ENCODE measurements at places on chromosomes 1 and 21.

DNA sequence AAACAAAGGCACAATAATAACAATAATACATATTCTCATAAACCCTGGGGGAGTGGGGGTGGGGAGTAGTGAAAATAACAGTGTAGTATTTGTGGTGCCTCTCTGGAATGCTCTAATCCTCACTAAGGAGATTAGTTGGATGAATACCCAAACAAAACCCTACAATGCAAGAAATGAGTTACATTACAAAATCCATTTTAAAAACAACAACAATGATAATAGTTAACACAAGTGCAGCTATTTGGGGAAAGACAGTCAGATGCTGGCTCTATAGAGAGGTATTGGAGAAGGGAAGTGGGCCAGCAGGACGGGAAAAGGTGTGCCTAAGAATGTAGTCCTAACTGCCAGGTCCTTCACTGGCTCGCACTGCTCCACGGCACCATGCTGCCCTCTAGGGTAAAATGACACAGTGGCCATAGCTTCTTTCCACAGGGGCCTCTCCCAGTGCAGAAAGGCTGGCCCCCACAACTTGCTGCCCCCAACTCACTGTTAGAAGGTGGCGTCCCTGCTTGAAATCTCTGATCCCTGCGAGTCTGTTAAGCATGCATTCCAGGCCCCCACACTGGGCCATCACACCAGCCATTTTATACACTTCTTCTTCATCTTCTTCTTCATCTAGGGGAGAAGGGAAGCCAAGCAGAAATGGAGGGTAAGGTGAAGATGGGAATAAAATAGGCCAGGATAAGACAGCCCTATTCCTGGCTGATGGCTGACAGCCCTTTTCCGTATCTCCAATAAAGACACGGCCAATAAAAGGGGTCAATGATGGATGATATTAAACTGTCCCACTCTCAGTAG, 113.8 kb downstream of the UBR4 start:
- DNase-seq: no peak

DNA sequence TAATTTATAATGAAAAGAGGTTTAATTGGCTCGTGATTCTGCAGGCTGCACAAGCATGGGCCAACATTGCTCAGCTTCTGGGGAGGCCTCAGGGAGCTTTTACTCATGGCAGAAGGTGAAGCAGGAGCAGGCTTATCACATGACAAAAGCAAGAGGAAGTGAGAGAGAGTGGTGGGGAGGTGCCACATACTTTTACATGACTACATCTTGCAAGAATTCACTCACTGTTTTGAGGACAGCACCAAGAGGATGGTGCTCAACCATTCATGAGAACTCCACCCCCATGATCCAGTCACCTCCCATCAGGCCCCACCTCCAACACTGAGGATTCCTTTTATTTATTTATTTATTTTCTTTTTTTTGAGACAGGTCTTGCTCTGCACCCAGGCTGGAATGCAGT, 5.5 kb upstream of the PLEKHM2 start:
- no peak for DNase-seq

DNA sequence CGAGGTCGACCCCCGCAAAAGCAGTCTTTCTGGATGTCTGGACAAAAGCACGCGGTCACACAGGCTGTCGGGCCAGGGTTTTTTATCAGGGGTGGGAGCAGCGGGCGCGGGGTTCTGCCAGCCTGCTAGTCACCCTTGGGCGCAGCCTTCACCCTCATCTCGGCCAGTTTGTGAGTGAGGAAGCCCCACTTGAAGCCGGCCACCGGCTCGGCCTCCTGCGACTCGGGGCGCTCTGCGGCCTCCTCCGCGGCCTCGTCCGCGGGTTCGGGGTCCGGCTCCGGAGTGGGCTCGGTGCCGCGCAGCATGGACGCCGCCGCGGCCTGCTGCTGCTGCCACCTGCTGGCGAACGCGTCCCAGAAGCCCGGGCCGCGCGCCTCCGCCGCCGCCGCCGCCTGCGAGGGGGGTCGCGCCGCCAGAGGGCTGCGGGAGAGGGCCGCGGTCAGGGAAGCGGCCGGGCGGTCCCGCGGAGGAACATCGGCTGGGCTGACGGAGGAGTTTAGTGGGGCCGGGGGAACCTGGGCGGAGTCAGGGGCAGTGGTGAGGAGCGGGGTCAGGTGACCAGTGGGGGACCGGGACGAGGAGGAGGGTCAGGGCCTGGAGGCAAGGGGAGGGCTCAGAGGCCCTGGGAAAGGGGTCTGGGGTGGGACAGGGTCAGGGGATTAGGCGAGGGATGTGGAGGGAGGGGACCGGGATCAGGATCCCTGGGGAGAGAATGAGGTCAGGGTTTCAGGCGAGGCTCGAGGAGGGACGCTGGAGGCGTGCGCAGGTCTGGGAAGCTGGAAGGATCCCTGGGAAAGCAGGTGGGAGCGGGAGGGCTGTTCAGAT, 4.5 kb downstream of the C1orf232 start:
- DNase-seq: no peak

DNA sequence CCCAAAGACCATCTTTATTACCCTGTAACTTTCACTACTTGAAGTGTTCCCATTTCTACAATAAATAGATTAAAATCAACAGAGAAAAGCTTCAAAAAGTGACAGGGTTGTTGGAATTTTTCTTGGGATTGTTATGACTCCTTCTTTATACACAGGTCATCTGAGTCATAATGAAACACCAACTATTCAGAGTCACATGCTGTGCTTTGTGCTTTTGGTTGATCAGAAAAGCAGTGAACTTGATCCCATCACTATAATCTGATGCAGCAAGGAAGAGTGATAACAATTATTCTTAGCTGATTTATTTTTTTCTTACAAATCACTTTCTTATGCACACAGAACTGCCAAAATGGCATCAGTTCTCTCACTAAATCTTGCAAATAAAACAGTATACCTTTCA, 422.9 kb downstream of the PTBP2 start:
- no peak for DNase-seq

DNA sequence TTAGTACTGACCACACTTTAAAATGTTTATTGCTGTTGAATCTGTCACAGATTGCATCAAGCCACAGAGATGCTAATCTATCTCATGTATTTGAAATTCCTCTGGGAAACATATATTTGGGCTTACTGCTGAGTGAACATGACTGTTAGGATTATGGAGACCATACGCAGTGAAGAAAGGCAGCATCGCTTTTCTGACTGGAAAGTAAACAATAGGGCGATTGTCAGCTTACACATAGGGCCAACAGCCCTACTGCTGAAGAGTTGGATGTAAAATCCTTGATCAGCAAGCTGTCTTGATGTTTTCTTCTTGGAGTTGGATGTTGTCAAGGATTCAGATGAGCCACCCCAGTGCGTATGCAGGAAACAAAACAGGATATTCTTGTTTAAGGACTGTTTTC, 368.7 kb upstream of the ADGRL2 start:
- no peak for DNase-seq

DNA sequence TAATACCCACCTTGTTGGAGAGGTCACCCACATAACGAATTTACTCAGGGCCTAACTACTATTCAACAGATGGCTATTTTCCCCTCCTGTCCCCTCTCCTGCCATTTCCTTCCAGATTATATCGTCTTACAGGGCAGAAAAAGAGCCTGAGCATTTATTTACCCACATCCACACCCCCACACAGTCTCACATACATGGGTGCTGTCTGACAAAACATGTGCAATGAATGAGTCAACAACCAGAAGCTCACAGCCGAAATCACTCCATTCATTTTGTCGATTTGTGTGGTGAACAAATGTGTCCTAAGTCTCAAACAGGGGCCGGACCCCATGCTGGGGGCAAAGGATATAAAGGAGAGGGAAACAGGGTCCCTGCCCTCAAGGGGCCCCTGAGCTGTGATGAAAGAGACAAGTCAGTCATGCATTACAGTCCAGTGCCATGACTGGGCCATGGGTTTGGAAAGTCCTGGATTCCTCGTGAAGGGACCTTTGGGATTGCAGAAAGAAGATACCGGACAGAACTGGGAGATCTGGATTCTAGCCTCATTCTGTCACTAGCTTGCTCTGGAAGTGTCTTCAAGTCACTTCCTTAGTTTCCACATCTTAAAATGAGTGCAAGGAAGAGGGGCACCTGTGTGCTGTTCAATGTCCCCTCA, 16.4 kb upstream of the ZNF683 start:
- no peak for DNase-seq

DNA sequence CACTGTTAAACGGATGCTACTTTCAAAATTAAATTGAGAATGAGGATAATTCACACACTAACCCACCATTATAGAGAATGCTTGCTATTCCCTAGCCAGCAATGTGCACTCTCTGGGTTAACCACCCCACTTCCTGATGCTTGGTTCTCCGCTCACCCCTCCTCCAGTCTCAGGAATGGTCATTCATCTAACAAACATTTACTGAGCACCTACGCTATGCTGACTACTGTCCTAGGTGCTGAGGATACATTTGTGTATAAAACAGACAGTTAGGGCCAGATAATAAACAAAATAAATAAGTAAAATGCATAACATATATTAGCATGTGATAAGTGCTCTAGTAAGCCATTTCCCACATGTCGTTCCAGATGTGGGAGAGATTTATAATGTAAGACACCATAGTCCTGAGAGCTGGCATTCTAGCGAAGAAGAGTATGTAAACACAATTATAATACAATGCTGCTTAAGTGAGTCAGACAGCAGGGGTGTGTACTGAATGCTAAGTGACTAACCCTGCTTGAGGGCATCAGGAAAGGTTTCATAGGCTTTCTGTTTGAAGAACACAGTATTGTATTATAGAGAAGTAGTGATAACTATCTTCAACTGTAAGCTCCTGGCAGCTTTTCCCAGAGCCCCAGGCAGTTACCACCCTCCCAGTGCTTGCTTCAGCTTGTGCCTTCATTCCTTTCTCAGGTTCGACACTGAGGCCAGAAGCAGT, 126.7 kb upstream of the CACHD1 start:
- DNase-seq: no peak
